Activated CD4-positive, alpha-beta T cell treated with anti-CD3 and anti-CD28 coated beads, Interleukin-2, Interleukin-4, amounts not matched to agents 100 ng/mL and 50 ng/mL, durations not matched to agents 16 hours and 8 hours (primary cell): ENCODE measurements at places on chromosomes 16 and 17.

- DNase-seq: no peak
Observed at GRCh38 chr16:22006636-22007035, 1.3 kb upstream of the MOSMO start.

- DNase-seq: no peak
Observed at GRCh38 chr17:73947966-73948355, 255.5 kb upstream of the RPL38 start.

DNA sequence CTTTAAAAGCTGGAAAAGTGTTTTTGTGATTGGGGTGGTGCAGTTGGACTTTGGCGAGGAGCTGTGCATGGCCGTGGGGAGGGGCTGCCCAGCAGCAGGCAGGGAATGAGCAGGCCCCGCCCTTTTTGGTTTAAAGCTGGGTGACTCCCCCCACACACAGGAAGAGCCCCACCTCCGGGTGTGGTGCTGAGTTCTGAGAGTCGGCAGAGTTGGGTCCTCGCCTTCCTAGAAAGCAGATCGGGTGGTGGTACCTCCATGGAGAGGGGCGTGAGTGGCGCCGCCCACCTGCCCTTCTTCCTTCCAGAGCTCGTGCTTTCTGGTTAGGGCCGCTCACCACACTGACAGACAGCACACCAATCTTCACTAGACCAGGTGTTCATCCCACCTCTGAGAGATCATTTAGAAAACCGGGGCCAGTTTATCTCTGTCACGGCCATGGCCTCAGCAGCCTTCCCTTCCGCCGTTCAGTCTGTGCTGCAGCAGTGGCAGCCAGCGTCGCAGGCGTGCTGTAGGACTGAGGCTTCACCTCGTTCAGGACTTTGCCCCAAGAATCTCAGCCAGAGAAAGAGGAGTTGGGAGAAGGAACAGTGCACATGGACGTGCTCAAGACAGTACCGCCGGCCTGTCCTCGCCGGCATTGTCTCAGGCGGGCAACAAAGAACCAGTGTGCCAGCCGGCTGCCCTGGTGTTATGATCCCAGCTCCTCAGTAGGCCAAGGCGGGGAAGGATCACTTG is 144.0 kb upstream of the CHMP6 start:
- peak; percentile 71 for DNase-seq

GRCh38 chr17:33401249-33401648 is 108.2 kb upstream of the ASIC2 start:
- DNase-seq: no peak

DNA sequence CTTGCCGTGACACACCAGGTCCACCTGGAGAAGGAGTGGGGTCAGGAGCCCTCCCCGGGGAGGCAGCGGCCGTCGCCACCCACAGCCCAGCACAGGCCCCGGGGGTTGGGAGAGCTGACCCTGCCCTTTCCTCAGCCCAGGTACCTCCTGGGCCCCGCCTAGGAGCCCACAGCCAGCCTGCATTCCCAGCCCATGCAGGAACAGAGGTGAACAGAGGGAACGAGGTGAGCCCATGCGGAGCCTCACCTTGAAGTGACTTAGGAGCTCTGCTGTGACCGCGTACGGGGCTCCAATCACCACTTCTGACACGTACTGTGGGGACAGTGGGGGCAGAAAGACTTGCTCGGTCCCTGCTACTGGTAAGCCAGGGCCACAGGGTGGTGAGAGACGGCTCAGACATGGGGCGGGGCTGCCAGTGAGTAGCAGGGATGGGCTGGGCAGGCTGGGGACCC is 3.4 kb downstream of the NPB start:
- DNase-seq: no peak

DNA sequence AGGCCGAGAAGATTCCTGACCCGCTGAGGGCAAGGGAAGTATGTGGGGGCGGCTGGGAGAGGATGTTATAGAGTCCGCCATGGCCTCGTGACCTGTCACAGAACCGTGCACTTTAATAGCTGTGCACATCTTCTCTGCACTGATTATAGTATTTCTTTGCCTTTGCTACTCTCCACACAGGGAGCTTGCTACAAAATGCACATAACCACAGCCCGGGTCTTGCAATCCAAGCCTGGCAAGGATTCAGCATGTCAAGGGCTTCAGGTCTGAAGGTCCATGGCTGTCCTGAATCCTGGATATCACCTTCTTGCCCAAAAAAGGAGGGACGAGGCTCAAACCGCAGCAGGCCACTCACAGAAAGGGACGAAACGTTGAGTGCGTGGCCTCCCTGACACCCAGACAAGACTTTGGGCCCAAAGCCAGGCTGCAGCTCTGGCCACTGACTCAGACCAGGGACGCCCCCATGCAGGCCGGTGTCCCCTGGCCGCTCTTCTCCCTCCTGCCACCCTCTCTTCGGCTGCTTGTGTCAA is 43.7 kb downstream of the USP22 start:
- DNase-seq: no peak

DNA sequence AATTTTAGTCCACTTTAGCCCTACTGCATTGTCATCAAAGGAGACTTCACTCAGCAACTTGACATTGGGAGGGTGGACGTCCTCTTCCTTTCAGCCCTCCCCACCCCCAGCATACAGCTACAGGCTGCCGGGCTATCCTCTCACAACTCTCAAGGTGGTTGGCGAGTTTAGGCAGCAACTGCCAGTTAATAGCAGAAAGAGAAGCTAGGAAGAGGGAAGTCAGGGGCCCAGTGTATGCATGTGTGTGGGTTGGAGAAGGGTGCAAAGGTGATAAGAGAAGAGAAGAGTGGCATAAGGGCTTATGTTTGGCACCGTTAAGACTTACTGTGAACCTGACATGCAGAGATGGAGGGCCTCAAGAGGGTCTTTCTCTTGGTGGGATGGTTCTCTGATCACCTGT is 31.8 kb downstream of the CCL4 start:
- DNase-seq: no peak

DNA sequence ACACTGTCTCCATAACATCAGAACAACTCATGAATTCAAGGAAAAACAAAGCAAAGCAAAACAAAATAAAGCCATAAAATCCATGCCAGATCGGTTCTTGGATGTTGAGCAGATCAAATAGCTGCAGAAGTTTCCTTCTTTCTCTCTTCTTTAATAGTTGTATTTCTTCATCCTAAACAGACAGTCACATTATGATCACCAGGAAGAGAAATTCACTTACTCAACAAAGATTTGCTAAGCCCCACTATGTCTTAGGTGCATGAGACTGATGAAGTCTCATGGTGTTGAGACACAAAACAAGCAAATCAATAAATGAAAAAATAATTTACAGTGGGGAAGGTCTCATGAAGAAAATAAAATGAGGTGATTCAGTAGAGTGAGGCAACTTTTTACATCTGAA is 72.8 kb downstream of the WIPI1 start:
- DNase-seq: no peak

- no peak for DNase-seq
Observed at GRCh38 chr16:26901196-26901861, 165.4 kb upstream of the C16orf82 start.

- no peak for DNase-seq
Observed at GRCh38 chr17:45115871-45116270, 16.4 kb downstream of the PLCD3 start.

- peak; percentile 95 for DNase-seq
Observed at GRCh38 chr17:45228763-45229539, 7.3 kb downstream of the FMNL1 start.
